Hepatocyte (in vitro differentiated cells): ENCODE measurements at places on chromosomes 7 and 10.

DNA sequence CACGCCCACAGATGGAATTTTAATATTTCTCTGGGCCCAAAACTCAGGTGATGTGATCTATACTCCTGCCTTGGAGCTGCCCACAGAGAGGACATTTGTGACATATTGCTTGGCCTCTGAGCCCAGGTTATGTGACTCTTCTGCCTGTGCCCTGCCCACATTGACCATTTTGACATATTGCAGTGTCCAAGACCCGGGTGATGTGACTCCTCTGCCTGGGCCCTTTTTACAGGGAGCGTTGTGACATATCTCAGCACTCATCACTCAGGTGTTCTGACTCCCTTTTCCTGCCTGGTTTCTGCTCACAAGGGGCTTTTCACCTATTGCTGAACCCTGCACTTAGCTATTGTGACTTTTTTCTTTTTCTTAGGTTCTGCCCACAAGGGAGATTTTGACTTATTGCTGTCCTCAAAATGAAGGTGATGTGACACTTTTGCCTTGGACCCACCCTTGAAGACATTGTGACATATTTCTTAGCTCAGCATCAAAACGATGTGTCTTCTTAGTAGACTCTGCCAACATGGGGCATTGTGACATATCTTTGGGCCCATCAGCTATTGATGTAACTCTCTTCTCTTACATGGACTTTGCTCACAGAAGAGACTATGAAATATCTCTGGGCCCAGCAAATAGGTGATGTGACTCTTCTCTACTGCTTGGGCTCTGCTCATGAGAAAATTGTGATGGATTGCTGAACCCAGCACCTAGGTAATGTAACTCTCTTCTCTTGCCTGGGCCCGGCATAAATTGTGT is 11.0 kb upstream of the ZNF107 start:
- DNase-seq: no peak

GRCh38 chr10:69047111-69047832 is 40.6 kb upstream of the SRGN start:
- DNase-seq: no peak

DNA sequence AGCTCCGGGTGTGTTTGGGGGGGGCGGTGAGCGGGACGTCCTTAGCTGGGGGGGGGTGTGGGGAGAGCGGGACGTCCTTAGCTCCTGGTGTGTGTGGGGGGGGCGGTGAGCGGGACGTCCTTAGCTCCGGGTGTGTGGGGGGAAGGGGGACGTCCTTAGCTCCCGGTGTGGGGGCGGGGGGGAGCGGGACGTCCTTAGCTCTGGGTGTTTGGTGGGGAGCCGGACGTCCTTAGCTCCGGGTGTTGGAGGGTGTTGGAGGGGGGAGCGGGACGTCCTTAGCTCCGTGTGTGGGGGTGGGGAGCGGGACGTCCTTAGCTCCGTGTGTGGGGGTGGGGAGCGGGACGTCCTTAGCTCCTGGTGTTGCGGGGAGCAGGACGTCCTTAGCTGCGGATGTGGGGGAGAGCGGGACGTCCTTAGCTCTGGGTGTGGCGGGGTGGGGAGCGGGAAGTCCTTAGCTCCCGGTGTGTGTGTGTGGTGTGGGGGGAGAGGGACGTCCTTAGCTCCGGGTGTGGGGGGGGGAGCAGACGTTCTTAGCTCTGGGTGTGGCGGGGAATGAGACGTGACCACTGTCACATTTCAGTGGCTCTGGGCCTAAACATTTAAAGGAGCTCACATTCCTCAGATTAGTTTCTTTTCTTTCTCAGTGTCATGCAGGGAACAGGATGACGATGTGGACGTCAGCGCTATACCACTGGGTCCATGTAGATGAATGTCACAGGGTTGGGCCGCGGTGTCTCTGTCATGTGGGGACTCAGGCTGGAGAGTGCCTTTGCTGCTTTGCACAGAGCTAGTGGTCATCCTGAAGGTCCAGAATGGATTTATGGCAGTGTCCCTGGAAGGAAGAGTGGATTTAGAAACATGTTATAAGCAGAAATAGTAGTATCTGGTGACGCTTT is 7.5 kb downstream of the DYNC2I1 start:
- peak; percentile 86 for DNase-seq

DNA sequence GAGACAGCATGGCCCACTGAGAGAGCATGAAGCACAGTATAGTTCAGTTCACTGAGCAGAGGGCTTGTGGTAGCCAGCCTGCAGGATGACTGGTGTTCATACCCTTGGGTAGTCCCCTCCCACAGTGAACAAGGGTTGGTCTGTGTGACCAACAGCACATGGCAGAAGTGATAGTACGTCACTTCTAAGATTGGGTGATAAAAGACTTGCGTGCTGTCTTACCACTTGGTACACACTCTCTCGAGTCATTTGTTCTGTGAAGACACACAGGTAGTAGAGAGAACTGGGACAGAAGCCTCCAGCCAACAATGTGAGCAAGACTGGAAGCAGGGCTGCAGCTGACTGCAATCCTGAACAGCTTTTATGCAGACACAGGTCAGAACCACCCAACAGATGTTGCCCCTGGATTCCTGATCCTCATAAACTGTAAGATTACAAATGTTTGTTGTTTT is 14.6 kb downstream of the EPC1 start:
- DNase-seq: peak; percentile 59

DNA sequence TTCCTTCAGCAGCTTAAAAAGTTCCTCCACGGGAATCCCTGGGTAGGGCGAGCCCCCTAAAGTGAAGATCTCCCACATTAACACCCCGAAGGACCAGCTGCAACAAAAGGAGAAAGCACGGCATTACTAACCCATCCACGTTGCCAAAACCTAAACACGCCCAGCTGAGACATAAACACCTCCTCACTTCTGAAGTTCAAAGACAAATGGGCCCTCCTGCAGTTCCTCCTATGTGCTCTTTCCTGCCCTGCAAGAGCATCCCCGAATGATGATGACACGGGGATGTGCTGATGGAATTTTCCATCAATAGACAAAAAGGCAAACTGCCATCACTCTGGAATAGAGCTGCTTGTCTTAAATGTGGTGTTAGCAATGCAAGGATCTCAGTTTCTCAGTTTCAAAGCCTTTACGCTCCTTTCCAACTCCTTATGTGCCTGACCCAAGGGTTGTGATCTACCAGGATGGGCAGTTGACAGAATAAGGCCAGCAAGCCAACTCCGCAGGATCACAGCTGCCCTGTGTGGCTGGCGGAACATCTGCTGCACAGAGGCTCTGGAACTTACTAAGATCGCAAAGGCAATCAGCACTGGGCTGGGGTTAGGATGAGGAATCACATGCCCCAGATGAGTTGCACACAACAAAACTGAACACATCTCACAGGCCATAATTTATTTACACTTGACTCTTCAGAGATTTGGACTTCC is 112.7 kb downstream of the FGFR2 start:
- no peak for DNase-seq

GRCh38 chr10:51244748-51245490 is 170.6 kb downstream of the PRKG1 start:
- DNase-seq: peak; percentile 8

- DNase-seq: no peak
These were observed 559 bp downstream of the KCNMA1 start for GRCh38 chr10:77636967-77637531.

DNA sequence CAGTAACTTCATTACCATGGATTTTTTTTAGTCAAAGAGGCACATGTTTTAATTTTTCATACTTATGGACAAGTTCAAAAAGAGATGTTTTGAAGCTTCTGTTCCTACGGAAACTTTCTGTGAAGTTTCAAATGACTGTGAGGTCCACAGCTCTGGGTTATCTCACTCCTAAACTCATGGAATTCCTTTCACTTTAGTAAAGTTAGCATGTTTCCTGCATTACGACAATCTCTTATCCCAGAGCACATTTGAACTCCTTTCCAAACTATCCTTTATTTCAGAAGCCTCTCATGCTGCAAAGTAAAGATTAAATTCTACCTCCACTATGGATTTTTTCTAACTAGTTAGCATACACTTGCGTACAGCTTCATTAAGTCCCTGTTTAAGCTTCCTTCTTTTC is 15.3 kb upstream of the ADD3 start:
- peak; percentile 36 for DNase-seq

DNA sequence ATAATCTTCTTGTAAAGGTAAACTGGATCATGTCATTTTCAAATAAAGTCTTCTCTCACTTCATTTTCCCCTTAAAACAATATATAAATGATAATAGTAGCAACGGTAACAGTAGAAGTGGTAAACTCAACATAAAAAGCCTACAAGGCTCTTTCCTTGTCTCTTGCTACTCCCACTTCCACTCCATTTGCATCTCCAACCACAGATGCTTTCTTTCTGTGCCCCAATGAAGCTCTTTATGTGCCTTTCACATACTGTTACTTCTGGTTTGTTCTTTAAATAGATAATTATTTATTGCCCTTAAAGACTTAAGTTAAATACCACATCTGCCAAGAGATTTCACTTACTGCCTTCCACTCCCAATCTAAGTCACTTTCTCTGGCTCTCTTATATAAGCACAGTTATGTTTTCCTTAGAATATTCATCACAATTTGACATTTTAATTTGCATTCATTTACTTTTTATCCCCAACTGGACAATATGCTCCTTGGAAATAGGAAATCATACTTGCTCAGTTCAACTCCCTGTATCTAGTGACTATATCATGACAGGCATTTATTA is 149.9 kb downstream of the CRPPA start:
- DNase-seq: no peak

- no peak for DNase-seq
These were observed 84.3 kb upstream of the CACNA2D1 start for GRCh38 chr7:82527851-82528250.

DNA sequence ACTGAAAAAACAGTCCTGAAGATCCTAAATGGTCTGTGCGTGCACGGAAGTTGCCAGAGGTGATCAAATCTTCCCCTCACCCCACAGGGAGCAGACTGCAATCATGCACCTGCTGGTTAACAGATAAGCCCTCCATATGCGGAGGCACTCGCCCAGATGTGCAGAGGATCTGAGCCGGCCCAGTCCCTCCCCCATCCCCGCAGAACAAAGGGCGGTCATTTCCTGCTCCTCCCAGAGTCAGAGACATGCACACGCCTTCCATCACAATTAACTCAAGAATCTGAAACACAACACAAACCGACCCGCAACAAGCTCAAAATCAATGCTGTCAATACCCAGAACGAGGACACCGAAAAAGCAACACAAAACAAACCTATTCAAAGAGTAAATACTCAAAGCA is 24.2 kb downstream of the CRTAC1 start:
- DNase-seq: peak; percentile 17
